ENCODE measurements at places on chromosomes 2 and 18.

- no peaks in the 10 kb centered on the region for H3K4me1 ChIP-seq
- no peak overlapping the region for H3K27ac ChIP-seq
- H3K27me3 ChIP-seq = no peaks in the 10 kb centered on the region
- no peaks in the 10 kb centered on the region for H3K36me3 ChIP-seq
- no peak overlapping the region for H3K4me3 ChIP-seq
Observed at GRCh38 chr18:61870151-61870550, 22.7 kb downstream of the RNF152 start.

DNA sequence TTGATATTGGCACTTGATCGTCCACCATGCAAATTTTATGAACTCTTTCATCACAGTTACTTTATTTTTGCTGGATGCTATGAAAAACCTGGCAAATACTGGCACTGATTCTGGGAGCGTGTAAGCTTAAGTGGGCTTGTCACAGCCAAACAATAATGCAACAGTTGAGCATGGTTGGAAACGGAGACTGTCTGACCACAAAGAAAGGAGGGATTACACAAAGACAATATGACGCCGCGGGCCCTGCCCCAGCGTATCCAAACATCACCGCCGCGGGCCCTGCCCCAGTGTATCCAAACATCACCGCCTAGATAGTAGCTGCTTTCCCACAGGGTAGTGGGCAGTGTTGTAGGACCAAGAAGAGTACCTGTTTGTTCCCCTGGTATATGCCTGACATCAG, 135.9 kb downstream of the PRPF40A start:
- no peak for DNase-seq
- no peaks in the 10 kb centered on the region for H3K27me3 ChIP-seq
- H3K36me3 ChIP-seq = 0 out of 2 replicates have a peak, but pooled peaks cover 2% of the 10 kb centered on the region

DNA sequence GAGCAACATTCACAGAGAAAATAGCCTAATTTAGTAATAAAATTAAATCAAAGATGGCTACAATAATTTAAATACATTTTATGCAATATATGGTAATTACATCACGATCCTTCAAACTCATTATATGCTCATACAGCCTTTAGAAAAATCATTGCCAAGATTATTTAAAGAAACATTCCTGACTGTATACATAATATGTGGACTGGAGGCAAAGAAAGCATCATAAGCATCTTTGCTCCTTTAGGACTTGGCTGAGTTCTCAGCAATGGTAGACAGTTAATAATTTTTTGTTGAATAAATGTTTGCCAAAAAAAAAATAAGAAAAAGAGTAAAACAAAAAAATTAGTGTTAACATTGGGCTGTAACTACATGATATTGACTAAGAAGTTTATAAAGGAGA, 26.9 kb downstream of the NCKAP5 start:
- no peak overlapping the region for H3K27ac ChIP-seq
- DNase-seq = no peak
- H3K27me3 ChIP-seq = no peaks in the 10 kb centered on the region
- no peaks in the 10 kb centered on the region for H3K4me1 ChIP-seq
- H3K4me3 ChIP-seq = no peak overlapping the region
- H3K36me3 ChIP-seq = no peaks in the 10 kb centered on the region

- no peak for DNase-seq
- H3K36me3 ChIP-seq = no peaks in the 10 kb centered on the region
- peaks cover 25% of the 10 kb centered on the region for H3K27me3 ChIP-seq
Observed at GRCh38 chr18:23619388-23619881, 33.1 kb upstream of the NPC1 start.

- no peak for DNase-seq
- H3K27ac ChIP-seq = no peak overlapping the region
- H3K36me3 ChIP-seq = no peaks in the 10 kb centered on the region
- H3K4me3 ChIP-seq = no peak overlapping the region
- peaks cover 9% of the 10 kb centered on the region for H3K4me1 ChIP-seq
- no peaks in the 10 kb centered on the region for H3K27me3 ChIP-seq
Observed at GRCh38 chr2:136125236-136125635, 7.3 kb upstream of the CXCR4 start.

GRCh38 chr2:217802266-217802665, 200.5 kb downstream of the TNS1 start:
- DNase-seq = no peak
- H3K27ac ChIP-seq = no peak overlapping the region
- H3K27me3 ChIP-seq = no peaks in the 10 kb centered on the region
- no peak overlapping the region for H3K4me3 ChIP-seq
- H3K36me3 ChIP-seq = no peaks in the 10 kb centered on the region
- H3K4me1 ChIP-seq = no peaks in the 10 kb centered on the region

GRCh38 chr2:16093639-16094529, 153.5 kb downstream of the MYCN start:
- H3K27me3 ChIP-seq = no peaks in the 10 kb centered on the region
- DNase-seq = no peak
- H3K27ac ChIP-seq = no peak overlapping the region
- H3K36me3 ChIP-seq = no peaks in the 10 kb centered on the region

DNA sequence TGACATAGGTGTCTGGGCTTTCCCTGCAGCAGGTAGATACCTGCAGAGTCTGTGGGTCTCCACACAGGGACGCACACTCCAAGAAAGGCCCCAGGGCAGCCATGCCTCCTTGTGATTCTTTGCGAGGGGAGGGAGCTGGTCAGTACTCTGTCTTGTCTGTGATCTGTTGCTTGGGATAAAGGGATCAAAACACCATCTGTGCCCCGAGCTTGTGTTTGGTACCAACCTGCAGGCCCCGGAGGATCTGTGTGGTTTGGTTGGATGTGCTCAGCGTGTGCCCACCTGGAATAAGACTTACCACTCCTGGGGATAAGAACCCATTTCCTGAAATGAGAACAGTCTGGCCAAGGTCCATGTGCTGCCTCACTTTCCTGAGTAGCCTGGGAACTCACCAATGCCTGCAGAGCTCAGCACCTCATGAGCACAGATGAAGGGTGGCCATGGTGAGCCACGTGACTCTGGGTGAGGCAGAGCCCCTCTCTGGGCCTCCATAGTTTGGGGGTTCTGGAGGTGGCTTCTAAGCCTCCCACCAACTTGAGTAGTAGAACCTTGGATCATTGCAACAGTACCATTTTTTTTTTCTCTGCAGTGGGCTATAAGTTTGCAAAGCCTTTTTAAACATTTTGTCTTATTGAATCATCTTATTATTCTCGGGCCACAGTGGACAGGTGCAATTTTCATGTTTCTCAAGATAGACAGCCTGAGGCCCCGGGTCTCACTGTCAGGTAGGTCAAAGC, 134.8 kb downstream of the DDX1 start:
- H3K4me1 ChIP-seq = no peaks in the 10 kb centered on the region
- no peaks in the 10 kb centered on the region for H3K27me3 ChIP-seq
- H3K36me3 ChIP-seq = no peaks in the 10 kb centered on the region
- H3K27ac ChIP-seq = no peak overlapping the region
- H3K4me3 ChIP-seq = no peak overlapping the region
- DNase-seq = no peak

DNA sequence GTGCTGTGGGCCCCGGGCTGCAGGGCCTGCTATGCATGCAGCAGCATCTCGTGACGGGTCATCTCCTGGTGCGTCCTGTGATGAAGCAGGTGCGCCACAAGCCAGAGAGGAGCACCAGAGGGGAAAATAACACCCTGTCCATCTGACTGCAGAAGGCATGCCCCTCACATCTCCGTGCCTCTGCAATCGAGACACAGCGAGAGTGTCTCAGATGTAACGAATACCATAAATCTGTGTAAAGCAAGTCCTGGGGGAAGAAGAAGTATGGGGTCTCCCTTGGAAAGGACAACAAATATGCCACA, 137.5 kb downstream of the PTGR3 start:
- no peaks in the 10 kb centered on the region for H3K27me3 ChIP-seq
- H3K27ac ChIP-seq = no peak overlapping the region
- H3K36me3 ChIP-seq = no peaks in the 10 kb centered on the region
- H3K4me3 ChIP-seq = no peak overlapping the region
- DNase-seq = no peak
- no peaks in the 10 kb centered on the region for H3K4me1 ChIP-seq

- no peak overlapping the region for H3K27ac ChIP-seq
- H3K36me3 ChIP-seq = no peaks in the 10 kb centered on the region
- no peak for DNase-seq
Observed at GRCh38 chr18:34965108-34965507, 76.1 kb upstream of the MAPRE2 start.

GRCh38 chr2:157596992-157597681, 31.5 kb downstream of the ACVR1C start:
- H3K4me1 ChIP-seq = no peaks in the 10 kb centered on the region
- H3K27ac ChIP-seq = no peak overlapping the region
- DNase-seq = peak; percentile 21
- peak overlapping the region; percentile 26 for H3K4me3 ChIP-seq
- no peaks in the 10 kb centered on the region for H3K36me3 ChIP-seq
- H3K27me3 ChIP-seq = peaks cover 4% of the 10 kb centered on the region
